ENCODE measurements at places on chromosomes 3 and 15.

- no peak for DNase-seq
Measured at GRCh38 chr3:168024537-168024941, 71.2 kb downstream of the GOLIM4 start.

DNA sequence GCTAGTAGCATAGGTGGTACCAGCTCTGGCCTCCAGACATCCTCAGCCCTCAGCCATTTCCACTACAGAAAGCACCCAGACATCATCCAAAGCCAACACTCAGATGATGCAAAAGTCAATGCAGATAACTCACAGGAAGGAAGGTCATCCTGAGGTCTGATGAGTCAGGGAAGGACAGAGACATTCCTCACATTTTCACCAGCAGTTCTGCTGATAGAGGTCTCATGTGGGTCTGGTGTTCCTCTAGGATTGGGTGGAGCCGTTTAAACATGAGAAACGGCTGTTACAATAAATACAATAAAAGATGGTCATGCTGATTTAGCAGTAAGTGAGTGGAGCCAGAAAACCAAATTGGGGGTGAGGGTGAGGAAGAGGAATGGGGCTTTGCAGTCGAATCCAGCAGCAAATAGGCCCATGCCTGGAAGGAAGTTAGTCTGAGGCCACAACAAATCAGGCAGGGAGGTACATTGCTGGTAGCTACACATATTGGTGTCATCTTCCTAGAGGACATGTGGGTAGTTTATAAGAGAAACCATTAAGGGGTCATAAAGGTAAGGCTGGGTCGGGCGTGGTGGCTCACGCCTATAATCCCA lies 33.3 kb upstream of the FLNB start:
- DNase-seq: no peak

- no peak for DNase-seq
Measured at GRCh38 chr3:133868758-133869475, 26.8 kb downstream of the RAB6B start.

- DNase-seq: no peak
Measured at GRCh38 chr3:184619787-184620430, 58.3 kb downstream of the EPHB3 start.

DNA sequence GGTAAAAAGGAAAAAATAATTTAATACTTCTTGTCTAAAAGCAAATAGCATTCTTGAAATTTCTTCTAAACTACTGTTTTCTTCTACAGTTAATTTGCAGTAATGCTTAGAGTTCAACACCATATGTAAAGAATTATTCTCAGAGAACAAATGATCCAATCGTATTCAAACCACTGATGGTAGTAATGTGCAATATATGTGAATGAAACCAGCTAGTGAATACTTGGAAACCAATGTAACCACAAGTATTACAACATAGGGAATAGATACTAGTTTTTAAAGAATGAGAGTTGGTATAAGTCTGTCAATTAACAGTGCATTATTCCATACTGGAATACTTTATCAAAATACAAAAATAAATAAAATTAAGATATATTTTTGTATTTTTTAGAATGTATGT lies 850.0 kb downstream of the DIPK2A start:
- DNase-seq: no peak

GRCh38 chr15:39108021-39108420 lies 472.9 kb upstream of the THBS1 start:
- DNase-seq: no peak

DNA sequence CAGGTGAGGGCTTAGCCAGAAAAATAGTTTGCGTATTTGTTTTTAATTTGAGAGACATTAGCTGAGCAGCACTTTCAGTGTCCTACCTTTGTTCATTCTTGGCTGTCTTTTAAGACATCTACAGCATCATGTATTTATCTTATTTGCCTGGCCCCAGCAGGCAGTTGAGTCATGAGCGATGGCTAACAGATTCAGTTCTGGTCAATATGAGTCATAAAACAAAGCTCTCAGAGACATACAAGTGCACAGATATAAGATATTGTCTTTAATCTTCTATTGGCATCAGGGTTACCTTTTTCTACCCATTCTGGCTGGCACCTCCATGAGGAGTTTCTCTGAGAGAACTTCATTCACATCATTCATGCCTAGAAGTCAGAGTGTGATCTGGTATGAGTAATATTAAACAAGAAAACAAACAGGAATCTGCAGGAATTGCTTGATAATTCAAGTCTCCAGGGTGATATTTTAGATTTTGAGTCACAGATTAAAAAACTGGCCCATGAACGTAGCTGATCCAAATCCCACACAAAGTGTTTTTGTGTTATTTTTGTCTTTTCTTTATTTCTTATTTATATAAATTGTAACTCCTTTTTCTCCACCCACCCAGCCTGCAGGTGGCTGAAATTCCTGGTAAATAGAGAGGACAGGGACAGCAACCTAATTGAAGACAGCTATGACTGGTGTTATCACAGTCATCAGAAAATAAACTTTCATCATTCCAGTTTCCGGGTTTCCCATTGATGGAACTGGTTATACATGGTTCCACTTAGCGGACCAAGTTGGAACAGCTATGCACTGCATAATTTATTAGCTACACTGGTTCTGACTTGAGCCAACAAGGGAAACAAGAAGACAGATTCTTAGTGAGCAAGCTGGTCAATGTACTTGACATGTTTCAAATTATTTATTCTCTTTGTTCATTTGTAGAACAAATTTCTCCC lies 47.3 kb downstream of the PLSCR2 start:
- DNase-seq: no peak

DNA sequence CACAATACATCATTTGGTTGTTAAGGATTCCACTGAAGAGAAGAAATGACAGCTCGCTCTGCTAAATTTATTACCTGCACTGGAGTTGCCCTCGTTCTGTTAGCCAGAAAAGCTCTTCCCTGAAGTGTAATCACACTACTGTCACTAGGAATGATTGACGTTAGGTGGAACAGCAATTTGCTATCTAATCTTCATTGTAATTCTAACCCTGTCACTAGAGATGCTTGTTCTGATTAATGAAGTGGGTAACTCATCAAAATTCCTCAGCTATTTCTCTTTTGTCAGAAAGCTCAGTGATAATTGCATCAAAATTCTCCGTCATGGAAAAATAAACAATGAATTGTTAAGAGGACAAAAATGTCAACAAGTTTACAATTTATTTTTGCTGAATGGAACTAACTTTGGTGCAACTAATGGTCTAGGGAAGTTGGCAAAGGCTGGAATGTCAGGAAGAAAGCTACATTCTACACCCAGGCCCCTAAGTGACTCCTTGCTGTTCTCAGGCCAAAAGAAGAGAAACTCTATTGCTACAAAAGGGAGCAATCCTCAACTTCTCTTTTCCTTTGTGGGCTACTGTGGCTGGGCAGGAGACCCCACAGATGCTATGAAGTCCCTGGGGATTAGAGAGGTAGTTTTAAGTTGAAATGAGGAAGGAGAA lies 34.1 kb downstream of the CCDC191 start:
- no peak for DNase-seq

GRCh38 chr3:193805448-193805847 lies 212.4 kb downstream of the OPA1 start:
- peak; percentile 62 for DNase-seq

GRCh38 chr3:9146367-9147071 lies 102.9 kb downstream of the SRGAP3 start:
- DNase-seq: no peak

Measured in uterus (tissue), 4 donors.